ENCODE measurements at places on chromosomes 7 and 10. TPM values are rescaled to one million over a fixed set of nuclear protein-coding genes. Genes with fewer than 3 reads are reported as not detected.

The DNAJC1 gene
- 22.0 TPM for total RNA-seq

DNA sequence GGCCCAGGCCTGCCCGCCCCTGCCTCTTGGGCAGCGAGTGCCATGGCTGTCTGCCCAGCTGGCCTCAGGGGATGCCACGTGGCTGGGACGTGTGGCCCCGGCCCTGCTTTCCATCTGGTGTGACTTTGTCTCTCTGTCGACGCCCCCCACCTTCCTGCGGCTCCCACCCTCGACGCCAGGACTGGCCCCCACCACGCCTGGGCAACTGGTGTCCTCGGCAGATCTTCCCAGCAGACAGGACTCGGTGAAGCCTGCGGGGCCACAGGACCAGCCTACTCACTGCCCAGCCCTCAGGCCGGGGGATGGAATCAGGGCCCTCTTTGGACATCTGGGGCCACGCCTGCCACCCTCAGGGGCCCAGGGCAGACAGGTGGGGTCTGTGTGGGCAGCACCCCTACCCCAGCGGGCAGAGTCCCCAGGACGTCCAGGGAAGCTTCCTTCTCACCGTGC lies 55.1 kb downstream of the UNCX start:
- no peak for DNase-seq

DNA sequence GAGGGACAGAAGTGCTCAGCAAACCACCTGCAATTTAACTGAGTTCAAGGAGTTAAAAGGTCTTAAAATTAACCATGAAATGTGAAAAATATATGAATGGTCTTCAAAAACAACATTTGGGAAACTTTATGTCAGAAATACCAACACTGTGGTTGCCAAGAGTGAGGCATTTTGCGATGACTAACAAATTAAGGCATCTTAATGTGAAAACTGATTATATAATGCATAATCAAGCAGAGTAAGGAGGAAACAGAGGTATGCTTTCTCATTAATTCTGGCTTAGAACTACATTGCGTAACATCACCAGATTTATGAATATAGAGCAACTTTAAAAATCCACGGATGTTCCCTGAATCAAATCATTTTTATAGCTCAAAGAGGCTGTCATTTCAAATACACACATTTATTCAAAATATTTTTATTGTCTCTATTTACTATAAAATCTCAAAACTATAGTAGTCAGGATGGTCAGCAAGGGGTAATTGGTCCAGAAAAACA lies 335.5 kb downstream of the LRRTM3 start:
- no peak for DNase-seq

- DNase-seq = peak; percentile 58
Observed at GRCh38 chr10:6416892-6417512, 163.1 kb downstream of the PRKCQ start.

GRCh38 chr7:3897430-3898372 lies 596.6 kb downstream of the SDK1 start:
- DNase-seq = peak; percentile 59

All from HT-29 (cell line).